GM23248 (cell line): ENCODE measurements at places on chromosomes 3 and 15. TPM values are rescaled to one million over a fixed set of nuclear protein-coding genes. Genes with fewer than 3 reads are reported as not detected.

NMNAT3 gene
- not detected in 2 replicates for total RNA-seq

- no peaks in the 10 kb centered on the region for H3K27me3 ChIP-seq
- H3K36me3 ChIP-seq: no peaks in the 10 kb centered on the region
- no peaks in the 10 kb centered on the region for H3K4me1 ChIP-seq
- H3K4me3 ChIP-seq: no peak overlapping the region
- H3K27ac ChIP-seq: no peak overlapping the region
- DNase-seq: no peak
Observed at GRCh38 chr15:50113187-50113505, 5.9 kb downstream of the ATP8B4 start.

PDZRN3 gene
- 32.1 and 35.6 TPM in 2 replicates for total RNA-seq

SKOR1 gene
- total RNA-seq: 0.11 TPM in 1 of 2 replicates, not detected in the other

DNA sequence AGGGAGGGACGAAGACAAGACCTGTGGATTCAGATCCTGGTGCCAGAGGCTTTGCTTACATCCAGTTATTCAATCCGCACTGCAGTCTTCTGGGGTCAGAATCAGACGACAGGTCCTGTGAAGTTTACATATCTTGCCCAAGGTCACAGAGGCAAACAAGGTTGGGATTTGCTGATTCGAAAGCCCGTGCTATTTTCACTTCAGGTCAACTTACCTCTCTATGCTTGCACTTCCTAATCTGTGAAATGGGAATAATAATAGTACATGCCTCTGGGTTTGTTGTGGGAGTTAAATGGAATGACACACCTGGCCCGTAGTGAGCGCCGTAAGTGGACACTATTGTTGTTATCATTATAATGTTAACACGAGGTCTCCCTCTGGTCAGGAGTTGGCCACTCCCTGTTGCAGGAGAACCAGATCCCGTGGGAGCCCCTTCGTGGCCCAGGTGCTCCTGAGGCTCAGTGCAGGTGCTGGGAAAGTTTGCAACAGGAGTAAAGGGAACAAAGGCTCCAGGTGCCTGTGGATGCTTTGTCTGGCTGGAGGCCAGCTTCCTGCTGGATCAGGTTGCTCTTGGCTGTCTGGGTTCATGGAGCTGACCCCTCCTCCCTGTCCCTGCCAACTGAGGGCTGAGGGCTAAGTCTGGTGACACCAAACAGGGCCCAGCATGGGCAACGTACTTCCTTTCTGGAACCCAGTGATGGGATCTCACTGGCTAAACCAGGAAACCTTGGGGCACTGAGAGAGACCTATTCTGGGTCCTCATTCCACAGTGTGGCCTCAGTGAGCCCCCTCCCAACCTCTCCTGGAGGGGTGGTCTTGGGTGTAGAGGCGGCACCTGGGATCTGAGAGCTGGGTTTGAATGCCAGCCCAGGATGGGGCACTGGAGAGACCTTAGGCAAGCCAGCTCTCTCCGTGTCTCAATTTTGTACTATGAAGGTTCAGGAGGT is 40.1 kb upstream of the SEMA4B start:
- no peak overlapping the region for H3K27ac ChIP-seq
- no peaks in the 10 kb centered on the region for H3K27me3 ChIP-seq
- peaks cover 17% of the 10 kb centered on the region for H3K4me1 ChIP-seq
- no peak overlapping the region for H3K4me3 ChIP-seq
- H3K36me3 ChIP-seq: no peaks in the 10 kb centered on the region
- DNase-seq: no peak

DNA sequence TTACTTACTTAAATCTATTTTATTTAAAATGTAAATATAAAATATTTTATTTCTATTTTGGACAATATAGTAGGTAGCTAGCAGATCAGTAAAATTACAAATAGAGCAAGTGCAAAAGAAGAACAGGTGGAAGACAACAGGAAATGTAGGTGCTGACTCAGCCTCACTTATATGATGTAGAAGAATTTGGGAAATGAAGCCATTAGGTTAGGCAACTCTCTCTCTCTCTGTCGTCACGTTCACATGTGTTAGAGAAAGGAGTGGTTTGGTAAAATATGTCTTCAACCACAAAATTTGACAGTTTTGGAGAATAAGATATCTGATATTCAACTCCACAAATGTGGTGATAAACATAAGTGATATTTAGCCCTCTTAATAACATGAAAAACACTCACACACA is 532.5 kb upstream of the KCNMB2 start:
- no peak for DNase-seq
- H3K27ac ChIP-seq: no peak overlapping the region
- no peaks in the 10 kb centered on the region for H3K27me3 ChIP-seq
- H3K4me3 ChIP-seq: no peak overlapping the region
- no peaks in the 10 kb centered on the region for H3K36me3 ChIP-seq
- no peaks in the 10 kb centered on the region for H3K4me1 ChIP-seq

- no peaks in the 10 kb centered on the region for H3K27me3 ChIP-seq
- DNase-seq: peak; percentile 32
- H3K36me3 ChIP-seq: peaks cover 65% of the 10 kb centered on the region
- peaks cover 2% of the 10 kb centered on the region for H3K4me1 ChIP-seq
- H3K27ac ChIP-seq: peak overlapping the region; percentile 55
- H3K4me3 ChIP-seq: peak overlapping the region; percentile 99
Observed at GRCh38 chr15:66496951-66497501, 536 bp downstream of the SNAPC5 start.

GRCh38 chr3:89098173-89098572 is 9.2 kb upstream of the EPHA3 start:
- no peak overlapping the region for H3K4me3 ChIP-seq
- peak; percentile 1 for DNase-seq
- peaks cover 2% of the 10 kb centered on the region; the same call in 1 of the 2 replicates for H3K4me1 ChIP-seq

HGD gene
- not detected in 2 replicates for total RNA-seq

ACSBG1 gene
- not detected in 2 replicates for total RNA-seq

DNA sequence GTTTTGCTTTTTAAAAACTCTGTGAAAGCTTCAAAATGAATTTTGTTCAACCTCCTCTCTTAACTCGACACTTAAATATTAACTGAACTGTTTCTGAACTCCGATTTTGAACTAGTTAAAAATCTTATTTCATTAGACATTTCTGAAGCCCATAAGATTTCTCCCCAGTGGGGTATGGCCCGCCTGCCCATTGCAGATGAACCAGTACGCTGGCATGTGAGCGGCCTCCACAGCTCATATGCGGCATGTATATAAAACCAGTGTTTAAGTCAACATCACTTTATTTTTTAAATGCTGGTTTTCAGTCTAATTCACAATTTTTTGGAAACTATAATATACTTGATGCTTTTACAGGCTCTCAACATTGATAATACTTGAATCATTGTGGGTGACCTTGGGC is 50.2 kb downstream of the CPN2 start:
- H3K27ac ChIP-seq: no peak overlapping the region
- no peaks in the 10 kb centered on the region; the same call in 1 of the 2 replicates for H3K27me3 ChIP-seq
- no peak overlapping the region for H3K4me3 ChIP-seq
- no peak for DNase-seq
- no peaks in the 10 kb centered on the region for H3K36me3 ChIP-seq

DNA sequence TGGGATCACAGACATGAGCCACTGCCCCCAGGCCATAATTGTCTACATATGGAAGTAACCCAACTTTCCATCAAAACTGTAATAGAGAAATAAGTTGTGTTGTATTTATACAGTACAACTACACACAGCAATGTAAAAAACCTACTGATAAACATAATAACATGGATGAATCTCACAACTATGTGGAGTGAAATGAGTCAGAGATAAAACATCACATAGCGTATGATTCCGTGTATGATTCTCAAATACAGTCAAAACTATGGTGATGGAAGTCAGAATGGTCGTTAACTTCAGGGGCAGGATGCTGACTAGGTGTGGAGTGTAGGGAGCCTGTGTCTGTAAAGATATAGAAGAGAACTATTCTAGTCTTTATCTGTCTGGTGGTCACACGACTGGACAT is 332.7 kb upstream of the SLCO3A1 start:
- H3K27ac ChIP-seq: no peak overlapping the region
- peak; percentile 62 for DNase-seq
- H3K36me3 ChIP-seq: no peaks in the 10 kb centered on the region
- peaks cover 41% of the 10 kb centered on the region for H3K4me1 ChIP-seq
- no peak overlapping the region for H3K4me3 ChIP-seq
- no peaks in the 10 kb centered on the region for H3K27me3 ChIP-seq

DNA sequence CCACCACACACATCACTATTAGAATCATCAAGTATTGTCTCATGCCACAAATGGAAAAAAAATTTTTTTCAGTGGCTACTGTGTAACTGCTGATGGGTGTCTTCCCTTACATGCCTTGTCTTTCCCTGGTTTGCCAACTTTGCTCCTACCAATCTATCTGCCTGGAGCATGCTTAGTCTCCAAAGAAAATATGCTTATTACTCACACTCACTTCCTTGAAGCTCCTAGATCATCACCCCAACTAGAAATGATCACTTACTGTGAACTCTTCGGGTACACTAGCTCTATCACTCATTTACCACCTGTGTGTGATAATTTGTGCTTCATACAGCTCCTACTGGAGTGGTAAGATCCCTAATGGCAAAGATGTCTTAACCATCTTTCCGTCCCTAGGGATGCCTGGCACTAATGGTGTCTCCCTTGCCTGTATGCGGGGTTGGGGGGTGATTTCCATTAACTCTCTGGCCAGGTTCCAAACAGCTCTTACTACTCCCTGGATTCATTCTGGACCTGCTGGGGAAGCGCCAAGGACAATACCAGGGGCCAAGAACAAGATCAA is 799 bp downstream of the VPS33B start:
- no peaks in the 10 kb centered on the region for H3K27me3 ChIP-seq
- peak overlapping the region; percentile 98 for H3K4me3 ChIP-seq
- no peaks in the 10 kb centered on the region for H3K36me3 ChIP-seq
- DNase-seq: peak; percentile 66
- H3K27ac ChIP-seq: peak overlapping the region; percentile 40
- peaks cover 10% of the 10 kb centered on the region for H3K4me1 ChIP-seq

PATL2 gene
- total RNA-seq: not detected in 2 replicates

DNA sequence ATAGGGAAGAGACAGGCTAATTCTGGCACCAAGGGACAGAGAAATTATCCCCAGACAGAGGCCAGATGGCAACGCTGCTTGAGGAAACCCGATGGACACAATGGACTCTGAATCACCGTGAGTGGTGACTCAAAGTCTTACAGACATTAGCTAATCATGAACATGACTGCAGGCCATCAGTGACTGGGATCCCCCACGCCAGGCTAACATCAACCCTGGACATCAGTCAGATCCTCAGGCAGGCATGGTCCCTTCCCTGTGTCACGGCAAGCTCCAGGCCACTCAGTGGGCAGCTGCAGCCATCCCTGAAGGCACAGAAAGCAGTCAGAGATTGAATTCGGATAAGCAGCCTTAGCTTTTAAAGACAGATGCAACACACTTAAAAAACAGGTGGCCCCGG is 23.8 kb upstream of the OXTR start:
- no peak overlapping the region for H3K4me3 ChIP-seq
- no peaks in the 10 kb centered on the region for H3K27me3 ChIP-seq
- H3K36me3 ChIP-seq: no peaks in the 10 kb centered on the region
- H3K27ac ChIP-seq: peak overlapping the region; percentile 34; the same call in 1 of the 2 replicates
- peaks cover 10% of the 10 kb centered on the region for H3K4me1 ChIP-seq
- peak; percentile 94 for DNase-seq

RBP2 gene
- not detected in 2 replicates for total RNA-seq

GRCh38 chr3:72011485-72011884 is 226.5 kb upstream of the PROK2 start:
- H3K4me1 ChIP-seq: peaks cover 47% of the 10 kb centered on the region
- peak; percentile 96 for DNase-seq
- peak overlapping the region; percentile 91 for H3K27ac ChIP-seq
- no peaks in the 10 kb centered on the region for H3K36me3 ChIP-seq

DNA sequence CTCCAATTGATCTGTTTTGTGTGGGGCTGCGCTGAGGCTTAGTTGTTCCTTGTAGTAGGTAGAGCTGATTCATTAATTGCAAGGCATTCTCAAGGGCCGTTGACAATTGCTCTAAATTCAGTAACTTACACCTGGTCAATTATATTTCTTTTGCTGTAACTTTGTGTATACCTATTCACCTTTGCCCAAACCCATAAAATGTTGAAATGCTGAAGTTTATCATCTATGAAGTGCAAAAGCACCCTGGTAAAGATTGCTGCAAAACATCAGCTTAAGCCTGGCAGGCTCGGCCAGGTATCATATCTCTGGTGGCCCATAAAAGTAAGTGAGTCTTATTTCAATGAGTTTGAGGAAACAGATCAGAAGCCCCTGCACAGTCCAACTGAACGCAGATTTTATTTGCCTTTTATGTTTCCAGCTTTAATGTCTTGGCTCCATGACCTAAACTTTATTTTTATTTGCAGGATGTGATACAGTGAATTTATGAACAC is 203.6 kb upstream of the SLCO3A1 start:
- no peaks in the 10 kb centered on the region for H3K4me1 ChIP-seq
- no peak overlapping the region for H3K4me3 ChIP-seq
- no peak overlapping the region for H3K27ac ChIP-seq
- no peak for DNase-seq
- H3K36me3 ChIP-seq: no peaks in the 10 kb centered on the region
- H3K27me3 ChIP-seq: no peaks in the 10 kb centered on the region

KLHL40 gene
- not detected in 2 replicates for total RNA-seq

CP gene
- 0.51 TPM in 1 of 2 replicates, not detected in the other for total RNA-seq

TTC14 gene
- 24.4 and 26.0 TPM in 2 replicates for total RNA-seq

- no peak overlapping the region for H3K4me3 ChIP-seq
- H3K27ac ChIP-seq: no peak overlapping the region
Observed at GRCh38 chr3:16121391-16121790, 53.1 kb upstream of the GALNT15 start.

GRCh38 chr15:91921843-91922198 is 68.3 kb downstream of the SLCO3A1 start:
- DNase-seq: no peak
- H3K27me3 ChIP-seq: no peaks in the 10 kb centered on the region
- H3K4me3 ChIP-seq: no peak overlapping the region
- H3K36me3 ChIP-seq: no peaks in the 10 kb centered on the region

GRCh38 chr3:183301937-183302580 is 49.0 kb downstream of the B3GNT5 start:
- no peak overlapping the region for H3K4me3 ChIP-seq
- H3K4me1 ChIP-seq: peaks cover 16% of the 10 kb centered on the region
- H3K27me3 ChIP-seq: no peaks in the 10 kb centered on the region

DNA sequence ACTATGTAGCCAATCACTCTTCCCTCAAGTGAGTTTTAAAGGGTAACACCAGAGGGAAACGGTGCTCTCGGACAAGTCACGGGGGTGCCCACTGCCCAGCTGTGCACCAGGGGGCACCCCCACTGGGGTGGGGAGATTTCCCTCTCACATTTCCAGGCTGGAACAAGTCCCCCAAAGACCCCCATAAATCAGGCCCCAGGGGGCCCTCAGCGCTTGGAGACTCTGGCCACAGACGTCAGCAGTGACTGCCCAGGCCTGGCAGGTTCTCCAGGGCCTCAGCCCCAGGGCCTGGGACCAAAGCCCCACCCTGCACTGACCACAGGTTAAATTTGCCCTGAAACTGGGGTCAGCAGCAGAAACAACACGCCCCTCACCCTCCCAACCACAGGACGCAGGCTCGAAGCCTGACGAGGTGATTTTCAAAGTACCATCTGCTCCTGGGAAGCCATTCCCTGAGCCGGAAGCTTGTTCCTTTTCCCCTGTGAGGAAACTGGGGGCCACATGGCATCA is 17.0 kb downstream of the XXYLT1 start:
- H3K27me3 ChIP-seq: no peaks in the 10 kb centered on the region
- peaks cover 20% of the 10 kb centered on the region for H3K4me1 ChIP-seq
- no peaks in the 10 kb centered on the region for H3K36me3 ChIP-seq

MUC4 gene
- total RNA-seq: not detected in 2 replicates
